ELF-1 (cell line): ENCODE measurements at places on chromosomes 3 and 15.

DNA sequence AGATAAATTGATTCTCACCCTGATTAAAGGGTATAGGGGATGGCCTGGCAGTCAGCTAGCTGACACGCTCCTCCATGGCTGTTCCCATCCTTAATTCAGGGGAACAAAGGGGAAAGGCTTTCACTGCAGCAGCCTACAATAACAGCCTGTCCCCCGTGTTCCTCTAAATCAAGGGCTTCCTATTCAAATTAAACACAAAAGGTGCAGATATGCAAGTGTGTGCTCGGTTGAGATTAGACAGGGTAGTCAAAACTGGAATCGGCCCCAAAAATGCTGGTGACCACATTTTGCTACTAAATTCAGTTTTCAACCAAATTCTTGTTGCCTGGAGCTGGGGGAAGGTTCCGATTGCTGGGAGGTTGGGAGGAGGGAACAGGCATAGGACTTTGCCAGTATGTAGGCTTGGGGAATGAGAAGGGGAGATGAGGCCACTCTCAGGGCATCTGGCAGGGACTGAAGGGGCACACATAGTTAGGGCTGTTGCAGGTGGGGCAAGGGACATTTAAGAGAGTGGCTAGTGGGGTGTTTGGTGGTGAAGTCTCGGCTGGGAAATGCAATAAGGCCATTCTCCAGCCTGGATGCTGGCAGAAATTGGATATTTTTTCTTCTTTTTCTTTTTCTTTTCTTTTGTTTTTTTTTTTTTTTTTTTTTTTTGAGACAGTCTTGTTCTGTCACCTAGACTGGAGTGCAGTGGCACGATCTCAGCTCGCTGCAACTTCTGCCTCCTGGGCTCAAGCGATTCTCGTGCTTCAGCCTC is 32.9 kb upstream of the CTSH start:
- no peak for DNase-seq

DNA sequence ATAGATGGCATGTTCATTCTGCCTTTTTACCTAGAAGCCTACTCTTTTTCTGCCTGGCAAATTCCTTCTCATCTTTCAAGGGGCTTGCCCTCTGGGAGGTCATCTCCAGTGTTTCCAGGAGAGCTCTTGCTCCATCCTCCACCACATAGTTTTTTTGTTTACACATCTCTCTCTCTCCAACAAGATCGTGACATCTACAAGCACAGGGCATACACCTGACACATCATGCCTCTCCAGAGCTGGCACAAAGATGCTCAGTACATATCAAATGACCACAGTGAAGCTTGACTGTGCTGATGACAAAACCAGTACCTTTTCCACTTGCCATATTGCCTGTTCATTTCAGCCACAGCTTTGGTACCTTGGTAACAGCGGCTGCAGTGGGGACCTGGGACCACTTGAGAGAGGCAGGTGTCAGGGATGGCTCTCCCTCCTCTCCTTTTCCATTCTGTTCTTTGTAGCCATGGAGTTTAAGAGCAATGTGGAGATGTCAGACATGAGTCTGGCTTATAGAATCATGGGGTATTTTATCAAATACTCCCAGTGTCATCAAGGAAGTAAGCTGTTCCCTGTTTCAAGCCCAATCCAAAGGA is 15.4 kb downstream of the ALPK3 start:
- no peak for DNase-seq

DNA sequence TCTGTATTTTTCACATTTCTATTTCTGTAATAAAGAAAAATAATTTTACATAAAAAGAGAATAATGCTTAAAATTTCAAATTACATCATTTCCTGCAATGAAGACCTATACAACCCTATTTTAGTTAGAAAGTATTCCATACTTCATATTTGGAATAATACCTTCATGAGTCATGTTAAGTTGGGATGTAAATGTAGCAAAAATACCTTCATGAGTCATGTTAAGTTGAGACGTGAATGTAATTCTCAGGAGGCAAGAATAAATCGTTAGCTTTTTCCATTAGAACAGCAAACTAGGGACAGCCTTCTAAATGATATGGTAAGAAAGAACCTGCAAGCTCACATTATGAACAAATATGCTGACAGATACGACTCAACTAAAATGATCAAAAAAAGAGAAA is 91.9 kb downstream of the NAALADL2 start:
- DNase-seq, result no peak

DNA sequence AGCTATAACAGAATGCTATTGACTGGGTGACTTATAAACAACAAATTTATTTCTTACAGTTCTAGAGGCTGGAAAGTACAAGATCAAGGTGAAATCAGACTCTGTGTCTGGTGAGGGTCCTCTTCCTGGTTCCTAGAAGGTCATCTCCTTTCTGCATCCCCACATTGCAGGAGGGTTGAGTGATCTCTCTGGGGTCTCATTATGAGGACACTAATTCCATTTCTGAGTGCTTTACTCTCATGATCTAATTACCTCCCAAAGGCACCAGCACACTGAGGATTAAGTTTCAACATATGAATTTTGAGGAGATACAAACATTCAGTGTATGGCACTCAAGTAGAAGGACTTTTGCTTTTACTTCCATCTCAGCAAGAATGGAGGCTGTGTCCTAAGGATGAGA is 534.1 kb upstream of the KCNMB2 start:
- DNase-seq, result no peak

DNA sequence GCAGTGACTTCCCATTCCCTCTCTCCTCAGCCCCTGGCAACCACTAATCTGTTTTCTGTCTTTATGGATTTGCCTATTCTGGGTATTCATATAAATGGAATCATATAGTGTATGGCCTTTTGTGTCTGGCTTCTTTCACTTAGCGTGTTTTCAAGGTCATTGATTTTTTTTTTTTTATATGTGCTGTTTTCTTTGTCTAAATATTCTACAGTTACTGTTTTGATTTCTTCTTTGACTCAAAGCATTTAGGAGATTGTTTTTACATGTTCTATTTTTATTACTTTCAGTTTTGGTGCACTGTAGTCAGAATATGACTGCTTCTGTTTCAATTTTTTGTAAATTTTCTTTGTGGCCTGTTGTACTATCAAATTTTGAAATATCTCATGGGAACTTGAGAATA is 71.9 kb upstream of the RNU6-1 start:
- DNase-seq, result no peak

GRCh38 chr15:29889542-29890329 is 67.5 kb upstream of the TJP1 start:
- peak; percentile 30 for DNase-seq

DNA sequence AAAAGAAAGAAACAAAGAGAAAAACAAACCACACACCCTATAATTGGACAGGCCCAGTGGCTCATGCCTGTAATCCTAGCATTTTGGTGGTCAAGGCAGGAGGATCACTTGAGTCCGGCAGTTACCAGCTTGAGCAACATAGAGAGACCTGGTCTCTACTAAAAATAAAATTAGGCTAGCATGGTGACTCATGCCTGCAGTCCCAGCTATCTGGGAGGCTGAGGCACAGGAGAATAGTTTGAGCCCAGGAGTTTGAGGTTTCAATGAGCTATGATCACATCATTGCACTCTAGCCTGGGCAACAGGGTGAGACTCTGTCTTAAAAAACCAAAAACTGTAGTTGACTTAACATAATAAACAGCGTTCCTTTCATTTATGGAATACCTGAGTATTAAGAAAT is 72.3 kb upstream of the ST3GAL6 start:
- no peak for DNase-seq

DNA sequence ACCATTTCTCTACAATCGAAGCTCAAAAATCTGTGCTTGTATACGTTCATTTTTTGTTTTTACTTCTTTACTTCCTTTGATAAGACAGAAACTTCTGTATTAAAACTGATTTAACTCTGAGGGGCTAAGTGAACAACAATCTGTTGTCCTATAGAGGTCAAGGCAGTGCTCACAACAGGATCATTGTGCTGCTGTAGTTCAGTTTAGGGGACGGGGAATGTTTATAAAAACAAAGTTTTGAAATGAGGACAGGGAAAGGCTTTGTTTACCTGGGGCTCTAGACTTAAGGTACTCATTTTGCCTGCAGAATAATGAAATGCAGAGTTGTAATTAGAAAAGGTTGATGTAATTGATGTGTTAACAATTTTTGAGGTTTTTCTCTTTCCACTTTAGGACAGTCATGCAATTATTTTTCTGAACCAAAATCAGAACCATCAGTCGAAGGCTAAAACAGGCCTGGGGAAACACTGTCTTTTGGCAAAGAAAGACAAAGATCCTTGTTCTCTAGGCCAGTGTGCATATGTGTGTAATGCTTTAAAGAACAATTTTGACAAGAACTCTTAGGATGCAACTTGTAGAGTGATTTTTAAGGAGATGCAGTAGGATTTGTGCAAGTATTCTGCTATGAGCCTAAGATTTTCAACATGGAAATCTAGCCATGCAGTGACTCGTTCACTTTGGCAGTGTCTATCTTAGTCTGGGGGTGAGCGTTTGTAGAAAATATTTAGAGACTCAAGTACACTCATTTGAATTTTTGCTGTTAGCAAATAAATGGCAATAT is 165.2 kb downstream of the PGPEP1L start:
- no peak for DNase-seq

GRCh38 chr15:90883976-90884718 is at the start of gene FES:
FES (plus strand) TSS chr15:90884504; CDS start chr15:90885046, 542 bp downstream.
- peak; percentile 69 for DNase-seq

DNA sequence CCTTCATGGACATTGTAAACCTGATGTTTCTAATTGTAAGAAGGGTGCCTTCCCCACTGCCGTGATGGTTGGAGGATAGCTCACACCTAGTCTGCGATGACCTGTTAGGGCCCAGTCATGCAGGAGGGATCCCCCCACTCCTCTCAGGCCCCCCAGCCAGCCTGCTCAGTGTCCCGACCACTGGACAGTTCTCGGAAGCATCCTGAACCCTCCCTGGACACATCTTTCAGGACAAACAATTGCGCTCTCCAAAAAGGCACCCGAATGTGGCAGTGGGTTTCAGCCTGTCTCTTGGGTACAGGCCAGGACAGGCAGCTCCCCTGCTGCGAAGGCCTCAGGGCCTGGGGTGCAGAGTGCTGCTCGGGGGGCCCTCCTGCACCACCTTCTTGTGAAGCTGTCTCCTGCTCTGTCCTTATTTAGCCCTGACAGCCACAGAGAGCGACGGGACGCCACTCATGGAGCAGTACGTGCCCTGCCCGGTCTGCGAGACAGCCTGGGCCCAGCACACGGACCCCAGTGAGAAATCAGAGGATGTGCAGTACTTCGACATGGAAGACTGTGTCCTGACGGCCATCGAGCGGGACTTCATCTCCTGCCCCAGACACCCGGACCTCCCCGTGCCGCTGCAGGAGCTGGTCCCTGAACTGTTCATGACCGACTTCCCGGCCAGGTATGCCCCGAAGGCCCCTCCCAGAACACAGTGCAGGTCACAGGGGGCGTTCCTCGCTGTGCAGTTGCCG is 132.3 kb downstream of the LRRK1 start:
- no peak for DNase-seq

DNA sequence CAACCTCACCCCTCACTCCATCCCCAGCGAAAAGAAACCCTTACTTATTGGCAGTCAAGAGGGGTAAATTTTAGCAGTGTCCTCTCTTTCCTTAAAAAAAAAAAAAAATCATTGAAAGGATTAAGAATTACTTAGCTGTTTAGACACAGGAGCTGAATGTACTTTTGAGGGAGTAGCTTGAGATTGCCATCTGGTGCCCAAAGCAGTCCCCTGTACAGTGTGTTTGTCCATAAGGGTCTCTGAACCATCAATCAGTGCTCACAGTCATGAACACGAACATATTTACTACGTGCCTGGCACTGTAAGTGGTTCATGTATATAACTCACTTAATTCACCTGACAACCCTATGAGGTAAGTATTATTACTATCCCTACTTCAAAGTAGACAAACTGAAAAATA is 463.5 kb downstream of the RAP2B start:
- DNase-seq, result no peak

- no peak for DNase-seq
Measured at GRCh38 chr3:56980243-56980642, 80.2 kb upstream of the SPATA12 start.

- peak; percentile 58 for DNase-seq
Measured at GRCh38 chr3:184756151-184757021, 44.5 kb upstream of the MAGEF1 start.

GRCh38 chr3:9676785-9677184 is 26.8 kb upstream of the CPNE9 start:
- DNase-seq, result no peak

DNA sequence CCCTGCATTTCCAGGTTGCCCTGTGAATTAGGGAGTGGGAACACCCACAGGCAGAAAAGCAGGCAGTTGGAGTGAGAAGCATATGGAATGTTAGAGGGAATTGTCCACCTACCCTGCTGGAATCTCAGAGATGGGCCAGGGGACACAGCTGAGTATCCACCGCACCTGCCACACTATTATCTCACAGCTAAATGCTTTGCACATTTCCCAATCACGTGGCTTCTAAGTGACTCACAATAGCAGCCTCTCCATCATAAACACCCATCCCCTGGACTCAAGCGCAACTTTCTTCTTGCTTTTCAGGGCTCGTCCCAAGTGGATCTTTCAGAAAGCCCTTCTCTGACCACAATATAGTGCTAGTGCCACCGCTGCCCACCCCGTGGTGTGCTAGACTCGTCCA is 389.0 kb upstream of the LMCD1 start:
- no peak for DNase-seq

DNA sequence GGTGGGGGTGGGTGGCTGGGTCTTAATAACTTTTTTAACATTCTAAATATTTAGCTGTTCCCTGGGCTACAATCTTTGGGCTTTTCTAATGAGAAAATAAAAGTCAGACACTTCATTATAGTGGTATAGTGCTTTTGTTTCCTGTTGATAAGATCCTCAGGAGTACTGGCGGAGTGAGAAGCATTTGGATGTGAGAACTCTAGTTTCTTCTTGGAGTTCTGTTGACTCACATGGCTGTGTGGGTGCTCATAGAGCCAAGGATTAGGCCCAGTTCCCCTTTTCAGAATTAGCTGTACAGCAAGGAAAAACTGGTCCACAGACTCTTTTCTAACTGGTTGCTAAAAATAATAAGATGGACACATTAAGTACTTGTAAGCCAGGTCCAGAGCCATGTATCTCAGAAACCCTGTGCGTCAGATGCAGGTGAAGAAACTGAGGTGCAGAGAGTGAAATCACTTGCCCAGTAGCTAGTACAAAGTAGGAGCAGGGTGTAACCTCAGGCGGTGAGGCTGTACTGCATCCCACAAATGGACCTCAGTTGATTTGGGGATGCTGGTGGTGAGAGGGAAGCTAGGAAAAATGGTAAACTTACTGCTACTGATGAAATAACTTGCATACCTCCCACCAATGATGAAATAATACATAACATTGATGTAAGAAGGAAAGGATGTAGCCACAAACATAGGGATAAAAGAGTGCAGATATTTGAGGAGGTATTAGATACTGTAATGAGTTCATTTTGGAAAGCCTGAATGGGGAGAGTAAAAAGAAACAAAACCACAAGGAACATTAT is 2.3 kb downstream of the ITPR1 start:
- DNase-seq, result no peak
